ENCODE measurements at places on chromosomes 11 and 22. TPM values are rescaled to one million over a fixed set of nuclear protein-coding genes. Genes with fewer than 3 reads are reported as not detected.

KIF18A gene
- 17.7 TPM for total RNA-seq

OR2AG2 gene
- total RNA-seq = 0.68 TPM

- H3K36me3 ChIP-seq = no peaks in the 10 kb centered on the region
- DNase-seq = no peak
- H3K4me3 ChIP-seq = no peak overlapping the region
- peaks cover 61% of the 10 kb centered on the region for H3K27me3 ChIP-seq
- H3K4me1 ChIP-seq = peaks cover 36% of the 10 kb centered on the region
Observed at GRCh38 chr11:86803136-86804045, 3.0 kb downstream of the PRSS23 start.

GRCh38 chr11:13117344-13117743, 108.2 kb downstream of the RASSF10 start:
- no peak overlapping the region for H3K4me3 ChIP-seq
- no peak overlapping the region for H3K27ac ChIP-seq
- H3K27me3 ChIP-seq = no peaks in the 10 kb centered on the region
- no peaks in the 10 kb centered on the region for H3K36me3 ChIP-seq
- DNase-seq = no peak

IRAG1 gene
- 4.2 TPM for total RNA-seq

DNA sequence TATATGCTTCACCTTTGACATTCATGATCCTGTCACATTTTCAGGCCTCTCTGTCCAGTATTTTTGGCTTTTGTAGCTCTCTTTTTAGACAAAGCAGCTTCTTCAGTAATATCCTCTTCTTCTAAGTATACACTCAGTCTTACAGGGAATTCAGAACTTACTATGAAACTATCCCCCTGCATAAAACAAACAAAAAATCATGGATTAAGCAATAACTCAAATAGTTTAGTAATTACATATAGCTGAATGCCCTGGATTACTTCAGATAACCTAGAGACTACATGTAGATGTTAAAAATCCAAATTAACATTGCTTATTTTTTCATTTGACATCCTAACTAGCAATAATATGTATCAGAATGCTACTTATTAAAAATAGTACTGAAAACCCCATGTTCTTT, 5.2 kb downstream of the TAF1D start:
- peaks cover 2% of the 10 kb centered on the region for H3K4me1 ChIP-seq
- no peak overlapping the region for H3K27ac ChIP-seq
- H3K36me3 ChIP-seq = peaks cover 88% of the 10 kb centered on the region
- no peak for DNase-seq

ACR gene
- 0.32 TPM for total RNA-seq

CHRDL2 gene
- total RNA-seq = 0.27 TPM

- DNase-seq = no peak
- H3K4me3 ChIP-seq = no peak overlapping the region
- peaks cover 5% of the 10 kb centered on the region for H3K36me3 ChIP-seq
- peaks cover 6% of the 10 kb centered on the region for H3K27me3 ChIP-seq
- no peak overlapping the region for H3K27ac ChIP-seq
- peaks cover 3% of the 10 kb centered on the region for H3K4me1 ChIP-seq
Observed at GRCh38 chr22:45235851-45236342, 4.8 kb downstream of the KIAA0930 start.

KCNK7 gene
- 1.2 TPM for total RNA-seq

GRCh38 chr11:115618428-115618827, 114.2 kb upstream of the CADM1 start:
- no peaks in the 10 kb centered on the region for H3K4me1 ChIP-seq
- no peak overlapping the region for H3K27ac ChIP-seq
- H3K36me3 ChIP-seq = no peaks in the 10 kb centered on the region
- no peak for DNase-seq
- H3K4me3 ChIP-seq = no peak overlapping the region
- peaks cover 17% of the 10 kb centered on the region for H3K27me3 ChIP-seq

- no peak for DNase-seq
- H3K4me1 ChIP-seq = peaks cover 12% of the 10 kb centered on the region
- H3K27me3 ChIP-seq = no peaks in the 10 kb centered on the region
- no peak overlapping the region for H3K27ac ChIP-seq
- no peak overlapping the region for H3K4me3 ChIP-seq
Observed at GRCh38 chr11:133024301-133024700, 508.0 kb downstream of the OPCML start.

DNA sequence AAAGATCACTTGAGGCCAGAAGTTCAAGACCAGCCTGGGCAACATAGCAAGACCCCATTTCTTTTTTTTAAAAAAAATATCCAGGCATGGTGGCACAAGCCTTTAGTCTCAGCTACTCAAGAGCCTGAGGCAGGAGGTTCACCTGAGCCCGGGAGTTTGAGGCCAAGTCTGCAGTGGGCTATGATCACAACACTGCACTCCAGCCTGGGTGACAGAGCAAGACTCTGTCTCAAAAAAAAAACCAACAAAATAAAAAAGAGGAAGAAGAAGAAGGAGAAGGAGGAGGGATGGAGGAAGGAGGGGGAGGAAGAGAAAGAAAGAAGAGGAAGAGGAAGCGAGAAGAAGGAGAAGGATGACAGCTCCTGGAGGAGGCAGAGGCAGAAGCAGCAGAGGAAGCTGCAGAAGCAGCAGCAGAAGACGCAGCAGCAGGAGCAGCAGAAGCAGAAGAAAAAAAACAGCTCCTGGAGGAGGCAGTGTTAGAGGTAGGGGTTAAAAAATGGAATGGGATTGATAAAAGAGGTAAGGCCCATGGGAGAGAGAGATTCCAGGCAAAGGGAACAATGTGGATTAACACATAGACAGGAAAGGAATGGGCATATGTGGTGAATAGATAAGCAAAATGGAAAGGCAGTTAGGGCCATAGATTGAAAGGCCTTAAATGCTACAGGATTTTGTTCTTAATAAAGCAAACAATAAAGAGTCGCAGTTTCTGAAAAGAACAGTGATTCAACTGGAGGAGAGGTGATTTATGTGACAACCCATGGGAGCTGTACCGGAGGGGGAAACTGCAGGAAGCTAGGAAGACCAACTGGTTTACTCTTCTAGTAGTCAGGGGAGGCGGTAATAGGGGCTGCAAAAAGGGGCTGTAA, 10.9 kb downstream of the PRCP start:
- no peaks in the 10 kb centered on the region for H3K36me3 ChIP-seq
- H3K4me1 ChIP-seq = peaks cover 2% of the 10 kb centered on the region
- DNase-seq = peak; percentile 56
- H3K27ac ChIP-seq = no peak overlapping the region
- no peak overlapping the region for H3K4me3 ChIP-seq
- no peaks in the 10 kb centered on the region for H3K27me3 ChIP-seq

DNA sequence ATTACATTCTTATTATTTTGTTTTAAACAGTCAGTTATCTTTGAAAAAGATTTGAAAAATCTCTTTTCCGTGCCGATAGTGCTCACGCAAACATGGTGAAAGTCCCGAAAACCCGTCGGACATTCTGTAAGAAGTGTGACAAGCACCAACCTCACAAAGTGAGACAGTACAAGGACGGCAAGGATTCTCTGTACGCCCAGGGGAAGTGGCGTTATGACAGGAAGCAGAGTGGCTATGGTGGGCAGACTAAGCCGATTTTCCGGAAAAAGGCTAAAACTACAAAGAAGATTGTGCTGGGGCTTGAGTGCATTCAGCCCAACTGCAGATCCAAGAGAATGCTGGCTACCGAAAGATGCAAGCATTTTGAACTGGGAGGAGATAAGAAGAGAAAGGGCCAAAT, 28.7 kb upstream of the CTSD start:
- DNase-seq = no peak
- no peaks in the 10 kb centered on the region for H3K36me3 ChIP-seq
- no peak overlapping the region for H3K4me3 ChIP-seq
- no peak overlapping the region for H3K27ac ChIP-seq

PRRG4 gene
- 2.9 TPM for total RNA-seq

- no peak for DNase-seq
- H3K27me3 ChIP-seq = no peaks in the 10 kb centered on the region
- H3K36me3 ChIP-seq = no peaks in the 10 kb centered on the region
- H3K4me1 ChIP-seq = no peaks in the 10 kb centered on the region
- H3K4me3 ChIP-seq = no peak overlapping the region
Observed at GRCh38 chr11:107780136-107780535, 68.3 kb upstream of the SLN start.

GRCh38 chr22:24402460-24403192, 24.8 kb upstream of the ADORA2A start:
- H3K27me3 ChIP-seq = no peaks in the 10 kb centered on the region
- peaks cover 2% of the 10 kb centered on the region for H3K4me1 ChIP-seq
- peaks cover 63% of the 10 kb centered on the region for H3K36me3 ChIP-seq
- DNase-seq = no peak

- H3K27me3 ChIP-seq = no peaks in the 10 kb centered on the region
- peak; percentile 33 for DNase-seq
- H3K36me3 ChIP-seq = no peaks in the 10 kb centered on the region
- no peak overlapping the region for H3K27ac ChIP-seq
- no peaks in the 10 kb centered on the region for H3K4me1 ChIP-seq
Observed at GRCh38 chr11:112485280-112485679, 224.6 kb upstream of the PLET1 start.

- no peak for DNase-seq
- no peak overlapping the region for H3K4me3 ChIP-seq
- H3K4me1 ChIP-seq = no peaks in the 10 kb centered on the region
- no peak overlapping the region for H3K27ac ChIP-seq
Observed at GRCh38 chr11:103042161-103042560, 49.8 kb downstream of the DCUN1D5 start.

PIK3IP1 gene
- 2.8 TPM for total RNA-seq

DNA sequence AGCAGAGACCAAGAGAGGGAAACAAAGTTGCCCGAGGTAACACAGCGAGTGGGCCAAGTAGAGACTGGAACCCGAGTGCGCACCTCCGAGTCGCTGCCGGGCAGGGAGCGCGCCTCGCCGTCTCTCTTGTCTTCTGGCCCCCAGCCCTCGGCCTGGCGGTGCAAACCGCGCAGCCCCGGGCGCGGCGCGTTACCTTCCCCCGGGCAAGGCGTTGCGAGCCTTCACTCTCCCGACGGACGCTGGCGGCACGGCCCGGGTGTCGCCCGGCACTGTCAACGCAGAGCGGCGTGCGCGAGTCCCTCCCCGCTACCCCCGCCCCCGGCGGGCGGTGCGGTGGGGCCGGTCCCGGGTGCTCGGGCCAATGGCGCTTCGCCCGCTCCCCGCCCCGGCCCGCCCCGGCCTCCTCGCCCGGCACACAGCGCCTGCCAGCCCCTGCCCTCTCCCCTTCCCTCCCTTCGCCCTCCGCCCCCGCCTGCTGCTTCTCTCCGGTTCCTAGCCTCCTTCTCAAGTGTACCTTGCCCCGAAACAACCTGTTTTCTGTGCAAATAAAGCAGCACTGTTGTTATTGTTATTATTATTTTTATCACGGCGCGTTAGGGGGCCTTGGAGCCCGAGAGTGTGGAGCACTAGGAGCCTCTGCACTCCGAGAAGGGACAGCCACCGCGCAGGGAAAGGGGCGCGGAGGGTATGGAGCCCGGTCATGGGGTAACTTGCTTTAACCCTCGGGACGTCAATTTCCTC, at the start of gene SYTL2:
Gene SYTL2, minus strand, starts transcription at position 271 of the 741 bp plus-strand sequence. CDS start 53,416 bp downstream, outside the sequence.
- H3K27me3 ChIP-seq = peaks cover 42% of the 10 kb centered on the region
- H3K27ac ChIP-seq = no peak within 1 kb of the TSS
- H3K4me1 ChIP-seq = no peaks in the 10 kb centered on the region
- no peaks in the 10 kb centered on the region for H3K36me3 ChIP-seq

GRCh38 chr11:134655189-134655989, 243.3 kb upstream of the B3GAT1 start:
- no peaks in the 10 kb centered on the region for H3K27me3 ChIP-seq
- DNase-seq = peak; percentile 38
- H3K4me1 ChIP-seq = no peaks in the 10 kb centered on the region
- no peak overlapping the region for H3K4me3 ChIP-seq

Data from endodermal cell (in vitro differentiated cells).